ENCODE measurements at places on chromosomes 1 and 21. TPM values are rescaled to one million over a fixed set of nuclear protein-coding genes. Genes with fewer than 3 reads are reported as not detected.

HSD3B2 gene
- total RNA-seq = not detected

NBPF6 gene
- total RNA-seq = not detected

PRKCZ gene
- total RNA-seq = 3.7 TPM

PTPN22 gene
- total RNA-seq = 3.1 TPM

CLEC20A gene
- total RNA-seq = 0.15 TPM

C1orf87 gene
- not detected for total RNA-seq

CYP4Z1 gene
- not detected for total RNA-seq

ZNF648 gene
- total RNA-seq = not detected

Data from mammary microvascular endothelial cell (primary cell).